ENCODE measurements at places on chromosomes 16 and 17.

DNA sequence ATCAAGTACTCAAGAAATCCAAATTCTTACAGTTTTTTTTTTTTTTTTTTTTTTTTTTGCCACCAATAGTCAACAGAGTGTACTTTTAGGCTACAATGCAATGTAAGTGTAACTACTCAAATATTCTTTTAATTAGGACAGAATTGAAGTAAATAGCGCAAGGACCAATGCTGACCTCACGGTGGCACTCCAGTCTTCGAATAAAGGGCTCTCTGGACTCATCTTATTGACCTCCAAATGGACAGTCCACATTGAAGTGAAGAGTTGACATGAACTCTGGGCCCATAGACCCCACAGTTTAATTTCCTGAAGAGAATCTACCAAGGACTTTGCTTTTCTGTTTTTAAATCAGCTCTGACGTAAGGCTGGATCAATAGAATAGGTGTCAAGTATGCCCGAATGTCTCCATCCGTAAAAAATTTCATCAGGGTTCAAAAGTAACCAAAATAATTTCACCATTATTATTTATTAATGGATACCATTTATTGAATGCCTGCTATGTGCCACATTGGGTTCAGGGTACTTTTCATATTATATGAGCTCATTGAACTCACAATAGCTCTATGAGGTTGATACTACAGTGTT is 7.3 kb upstream of the DDX52 start:
- DNase-seq: peak; percentile 59

GRCh38 chr16:85798901-85799496 is 345 bp downstream of the EMC8 start:
- DNase-seq: no peak

DNA sequence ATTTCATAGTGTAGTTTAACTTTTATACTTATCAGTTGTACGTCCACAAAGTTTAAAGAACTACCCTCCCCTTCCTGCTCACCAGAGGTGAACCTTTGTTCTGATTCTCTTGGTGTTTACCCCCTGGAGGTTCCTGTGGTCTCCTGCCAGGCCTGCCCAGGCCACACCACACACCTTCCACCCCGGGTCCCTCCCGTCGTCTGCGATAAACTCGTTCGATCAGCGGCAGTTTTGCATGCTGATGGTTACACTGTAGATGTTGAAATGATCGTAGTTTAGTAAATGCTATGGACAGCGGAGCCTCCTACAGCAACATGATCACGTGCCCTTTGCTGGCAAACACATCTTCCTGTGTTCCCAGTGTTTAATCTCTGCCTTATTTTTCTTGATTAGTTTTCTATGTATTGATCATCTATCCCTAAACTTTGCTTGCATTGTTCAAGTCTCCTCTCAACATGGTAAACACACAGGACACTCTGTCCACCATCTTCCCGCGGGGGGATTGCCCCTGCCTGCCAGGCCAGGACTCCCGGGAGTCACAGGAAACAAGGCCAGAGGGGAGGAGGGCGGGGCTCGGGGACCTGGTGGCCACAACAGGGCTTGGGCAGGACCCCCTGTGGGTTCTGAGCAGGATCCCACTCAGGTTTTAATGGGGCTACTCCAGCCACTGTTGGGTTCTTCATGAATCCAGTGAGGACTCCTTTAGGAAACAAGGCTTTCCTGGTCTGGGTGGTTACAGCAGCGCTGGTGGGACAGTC is 2.8 kb upstream of the ACSF3 start:
- DNase-seq: no peak

DNA sequence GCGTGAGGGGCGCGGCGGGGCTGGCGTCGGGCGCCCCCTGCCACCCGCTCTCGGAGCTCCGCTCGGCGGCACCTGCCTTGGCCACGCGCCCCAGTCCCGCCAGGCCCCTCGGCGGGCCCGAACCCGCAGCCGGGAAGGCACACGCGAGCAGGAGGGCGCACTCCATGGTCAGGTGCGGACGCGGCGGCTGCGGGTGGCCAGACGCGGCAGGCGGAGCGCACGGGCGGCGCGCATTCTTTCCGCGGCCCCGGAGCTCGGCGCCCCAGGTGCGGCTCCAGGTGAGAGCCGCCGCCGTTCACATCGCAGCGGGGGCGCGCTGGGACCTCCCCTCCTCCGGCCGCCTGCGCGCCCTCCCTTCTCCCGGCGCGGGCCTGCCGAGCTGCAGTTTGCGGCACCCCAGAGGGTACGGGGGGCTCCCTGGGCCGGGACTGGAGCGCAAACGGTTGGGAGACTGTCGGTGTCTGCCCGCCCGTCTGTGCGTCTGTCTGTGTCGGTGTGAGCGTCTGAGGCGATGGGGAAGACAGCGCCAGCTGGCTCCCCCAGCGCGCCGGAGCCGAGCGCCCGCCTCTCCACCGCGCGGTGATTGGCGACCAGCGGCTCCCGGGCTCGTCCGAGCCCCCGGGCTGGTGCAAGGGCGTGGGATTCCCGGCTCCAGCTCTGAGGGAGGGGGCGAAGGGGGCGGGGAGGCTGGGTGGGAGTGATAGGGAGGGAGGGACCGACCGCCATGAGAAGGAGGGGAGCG is at the start of gene ADAMTS18:
Gene ADAMTS18 (minus strand): TSS at position 505 of the 742 bp plus-strand sequence. CDS start 339 bp downstream, at position 166.
- DNase-seq: no peak

GRCh38 chr16:88779406-88780141 is 5.4 kb downstream of the PIEZO1 start:
- DNase-seq: peak; percentile 57

DNA sequence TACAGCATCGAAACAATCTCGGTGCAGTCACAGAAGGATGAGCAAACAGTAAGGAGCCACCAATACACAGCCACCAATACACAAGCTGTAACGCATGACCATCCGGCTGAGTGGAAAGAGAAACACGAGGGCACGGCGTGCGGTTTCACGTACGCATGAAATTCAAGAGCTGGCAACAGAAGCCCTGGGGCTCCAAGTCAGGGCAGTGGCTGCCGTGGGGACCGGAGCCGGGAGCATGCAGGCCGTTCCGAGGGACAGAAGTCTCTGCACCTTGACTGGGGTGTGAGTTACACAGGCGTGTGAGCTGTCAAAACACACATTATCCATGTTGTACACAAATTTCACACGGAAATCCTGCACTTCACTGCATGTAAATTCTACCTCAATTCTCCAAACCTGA is 50.6 kb upstream of the METRNL start:
- no peak for DNase-seq

DNA sequence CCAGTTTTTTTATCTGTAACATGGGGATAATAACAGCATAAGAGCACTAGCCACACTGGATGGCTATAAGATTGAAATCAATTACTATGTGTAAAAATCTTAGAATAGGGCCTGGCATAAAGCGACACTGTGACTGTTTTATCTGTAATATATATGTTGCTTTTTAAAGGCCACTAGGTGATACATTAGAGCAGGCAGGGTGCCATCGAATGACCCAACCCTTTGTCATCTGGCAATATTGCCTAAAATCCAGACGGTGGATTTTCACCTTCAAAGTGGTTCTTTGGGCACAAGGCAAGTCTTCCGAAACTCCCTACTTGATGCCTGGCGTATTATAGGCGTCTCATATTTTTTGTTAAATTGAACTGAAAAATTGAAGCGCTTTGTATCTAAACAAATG is 69.1 kb downstream of the PRKCA start:
- DNase-seq: no peak

GRCh38 chr16:23635958-23636357 is 5.2 kb downstream of the PALB2 start:
- no peak for DNase-seq

DNA sequence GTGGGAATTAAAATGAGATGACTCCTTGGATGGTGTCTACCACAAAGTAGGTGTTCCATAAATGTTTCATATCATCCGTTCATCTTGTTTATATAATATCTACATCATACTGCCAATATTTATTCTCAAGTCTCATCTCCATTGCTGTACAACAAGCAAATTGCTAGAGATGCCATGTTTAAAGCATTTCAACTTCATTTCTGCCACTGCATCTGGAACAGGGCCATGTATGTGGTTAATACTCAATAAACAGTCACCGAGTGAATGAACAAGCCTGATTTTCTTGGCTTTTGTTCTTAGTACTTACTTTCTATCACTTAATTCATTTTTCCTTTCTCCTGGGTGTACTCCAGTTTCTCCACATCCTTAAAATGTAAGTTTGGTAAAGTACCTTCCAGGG is 107.6 kb downstream of the KCNJ2 start:
- DNase-seq: no peak

DNA sequence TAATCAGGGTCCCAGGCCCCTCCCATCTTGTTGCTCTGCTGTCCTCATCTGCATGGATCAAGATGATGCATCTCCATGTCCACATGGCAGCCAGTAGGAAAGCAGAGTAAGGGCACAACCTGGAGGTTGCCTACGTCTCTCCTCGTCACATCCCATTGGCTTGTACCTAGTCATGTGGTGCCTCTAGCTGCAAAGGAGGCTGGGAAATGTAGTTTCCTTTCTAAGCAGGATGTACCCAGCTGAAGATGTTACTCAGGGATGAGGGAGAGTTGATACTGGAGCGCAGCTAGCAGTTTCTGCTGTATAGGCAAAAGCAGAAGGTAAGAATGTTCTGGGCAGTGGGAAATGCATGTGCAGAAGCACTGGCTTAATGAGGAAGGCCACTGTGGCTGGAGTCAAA is 20.8 kb downstream of the ABCC1 start:
- no peak for DNase-seq

DNA sequence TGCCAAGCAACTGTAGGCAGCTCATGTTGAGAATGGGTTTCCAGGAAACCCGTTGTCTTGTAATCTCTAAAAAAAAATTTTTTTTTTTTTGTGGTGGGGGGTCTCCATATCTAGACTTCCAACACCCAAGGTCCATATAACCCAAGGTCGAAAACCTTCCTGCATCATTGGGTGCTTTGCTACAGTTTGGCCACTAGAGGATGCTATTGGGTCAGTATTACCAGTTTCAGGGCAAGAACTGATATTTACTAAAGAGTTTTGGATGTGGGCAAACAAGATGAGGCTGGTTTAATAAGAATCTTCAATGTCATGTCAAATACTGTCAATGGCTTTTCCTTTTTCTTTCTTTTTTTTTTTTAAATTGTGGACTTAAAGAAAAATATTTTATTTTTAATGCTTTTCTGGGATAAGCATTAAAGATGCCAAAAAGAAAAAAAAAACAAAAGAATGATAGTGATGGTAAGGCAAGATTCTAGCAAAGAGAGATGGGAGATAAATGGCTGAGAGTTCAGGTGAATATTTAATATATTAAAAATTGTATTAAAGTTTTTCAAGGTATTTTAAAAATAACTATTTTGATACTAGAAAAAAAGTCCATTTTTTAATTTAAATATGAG is 62.2 kb downstream of the DHRS7C start:
- DNase-seq: peak; percentile 66

- no peak for DNase-seq
Observed at GRCh38 chr16:83051451-83051850, 424.7 kb downstream of the CDH13 start.

DNA sequence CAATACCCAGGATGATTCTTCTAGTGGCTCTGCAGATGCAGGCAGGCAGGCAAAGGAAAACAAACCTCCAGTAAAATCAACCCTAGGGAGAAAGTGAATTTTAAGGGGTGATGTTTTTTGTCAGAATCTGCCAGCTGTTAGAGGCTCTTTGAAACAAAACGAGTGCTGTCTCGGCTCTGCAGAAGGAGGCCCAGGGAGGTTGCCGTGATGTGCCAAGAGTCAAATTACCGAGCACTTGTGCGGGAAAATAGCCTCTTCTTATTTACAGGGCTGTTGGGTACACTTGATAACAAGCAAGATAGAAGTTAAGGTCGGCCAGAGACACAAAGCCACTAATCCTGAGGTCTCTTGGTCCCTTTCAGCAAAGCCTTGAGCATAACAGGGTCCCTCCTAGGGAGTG is 68.9 kb upstream of the EEF2KMT start:
- DNase-seq: no peak

- no peak for DNase-seq
Observed at GRCh38 chr17:51430591-51430990, 170.2 kb downstream of the UTP18 start.

DNA sequence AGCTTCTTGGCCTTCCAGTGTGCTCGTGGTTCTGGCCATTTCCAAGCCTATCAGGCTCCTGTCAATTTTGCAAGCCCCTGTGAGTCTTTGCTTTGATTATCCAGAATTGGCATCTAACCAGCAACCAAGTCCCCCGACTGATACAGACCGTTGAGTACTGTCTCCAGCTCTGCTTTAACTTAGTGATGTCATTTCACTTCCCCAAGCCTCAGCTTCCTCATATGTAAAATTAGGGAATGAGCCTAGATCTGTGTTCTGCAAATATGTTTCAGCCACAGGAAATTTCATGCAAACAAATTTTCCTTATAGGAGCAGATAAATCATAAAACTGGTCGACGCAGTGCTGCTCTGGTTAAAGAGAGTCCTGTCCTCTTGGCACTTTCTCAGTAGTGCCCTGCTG is 60.1 kb upstream of the WSB1 start:
- DNase-seq: no peak

DNA sequence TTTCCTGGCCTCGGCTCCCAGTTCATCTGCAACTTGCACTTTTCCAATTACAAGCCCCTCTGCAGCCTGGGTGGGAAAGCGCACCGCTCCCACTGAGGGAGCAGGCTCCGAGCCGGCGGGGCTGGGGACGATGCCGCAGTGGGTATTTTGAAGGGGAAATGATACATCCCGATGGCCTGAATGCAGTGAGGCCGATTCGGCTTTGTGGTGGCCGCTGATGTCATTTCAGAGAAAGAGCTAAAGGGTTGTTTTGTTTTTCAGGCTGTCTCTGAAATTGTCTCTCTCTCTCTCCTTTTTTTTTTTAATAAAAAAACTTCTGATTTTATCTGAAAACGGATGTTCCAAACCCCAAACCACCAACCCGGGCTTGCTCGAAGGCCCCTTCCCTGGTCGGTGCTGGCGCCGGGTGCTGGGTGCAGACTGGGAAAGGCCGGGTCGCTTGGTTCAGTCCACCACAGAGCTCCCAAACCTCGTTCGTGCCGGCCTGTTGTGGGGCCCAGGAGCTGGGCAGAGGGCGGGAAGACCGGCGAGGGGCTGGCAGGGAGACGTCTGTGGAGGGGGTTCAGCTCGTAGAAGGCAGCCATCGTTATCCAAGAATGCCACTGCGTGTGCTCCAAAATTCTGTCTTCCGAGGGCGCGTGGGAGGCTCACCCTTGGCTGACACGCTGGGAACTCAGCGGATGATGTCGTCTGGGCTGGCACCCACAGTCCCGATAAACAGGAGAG is 102.8 kb downstream of the FOXL1 start:
- no peak for DNase-seq

- DNase-seq: peak; percentile 12
Observed at GRCh38 chr16:21685034-21685455, 21.3 kb downstream of the OTOA start.

GRCh38 chr17:40025991-40026815 is 11.0 kb downstream of the CSF3 start:
- no peak for DNase-seq

GRCh38 chr17:50550661-50551432 is 3.9 kb downstream of the SPATA20 start:
- DNase-seq: peak; percentile 94

GRCh38 chr16:11533588-11533987 is 53.1 kb downstream of the LITAF start:
- DNase-seq: no peak

DNA sequence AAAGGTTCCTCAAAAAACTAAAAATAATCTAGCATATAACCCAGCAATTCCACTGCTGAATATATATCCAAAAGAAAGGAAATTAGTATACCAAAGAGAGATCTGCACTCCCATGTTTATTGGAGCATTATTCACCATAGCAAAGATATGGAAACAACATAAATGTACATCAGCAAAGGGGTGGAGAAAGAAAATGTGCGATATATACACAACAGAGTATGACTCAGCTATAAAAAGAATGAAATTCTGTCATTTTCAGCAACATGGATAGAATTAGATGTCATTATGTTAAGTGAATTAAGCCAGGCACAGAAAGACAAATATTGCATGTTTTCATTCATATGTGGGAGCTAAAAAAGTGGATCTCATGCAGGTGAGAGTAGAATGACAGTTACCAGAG is 279.6 kb upstream of the AXIN2 start:
- no peak for DNase-seq

All from cardiac muscle cell (in vitro differentiated cells and primary cell).